DMS153 (cell line): ENCODE measurements at places on chromosomes 2 and 18.

GRCh38 chr2:190507135-190507534, 27.4 kb downstream of the NEMP2 start:
- peak; percentile 69 for DNase-seq

- no peak for DNase-seq
Measured at GRCh38 chr2:209788925-209789324, 17.3 kb downstream of the UNC80 start.

DNA sequence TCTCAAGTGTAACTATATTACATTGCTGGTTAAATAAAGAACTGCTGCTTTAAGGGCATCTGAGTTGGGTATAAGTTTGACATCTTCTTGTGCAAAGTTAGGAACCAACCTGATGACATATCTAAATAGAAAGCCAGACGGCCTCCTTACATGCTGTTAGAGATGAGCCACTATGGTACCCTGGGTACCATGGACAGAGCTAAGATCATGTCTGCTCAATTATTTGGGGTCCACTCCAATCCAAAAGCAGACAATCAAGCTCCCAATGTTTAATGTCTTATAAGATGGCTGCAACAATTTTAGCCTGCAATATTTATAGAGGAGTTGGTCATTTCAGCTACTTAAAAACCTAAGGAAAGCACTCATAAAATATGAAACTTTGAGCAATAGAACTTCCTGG, 86.2 kb downstream of the UPP2 start:
- no peak for DNase-seq

- no peak for DNase-seq
Measured at GRCh38 chr2:80893711-80894110, 589.2 kb upstream of the LRRTM1 start.

- no peak for DNase-seq
Measured at GRCh38 chr18:77098029-77098428, 34.6 kb downstream of the MBP start.

- no peak for DNase-seq
Measured at GRCh38 chr2:218329826-218330593, 26.6 kb upstream of the CATIP start.

DNA sequence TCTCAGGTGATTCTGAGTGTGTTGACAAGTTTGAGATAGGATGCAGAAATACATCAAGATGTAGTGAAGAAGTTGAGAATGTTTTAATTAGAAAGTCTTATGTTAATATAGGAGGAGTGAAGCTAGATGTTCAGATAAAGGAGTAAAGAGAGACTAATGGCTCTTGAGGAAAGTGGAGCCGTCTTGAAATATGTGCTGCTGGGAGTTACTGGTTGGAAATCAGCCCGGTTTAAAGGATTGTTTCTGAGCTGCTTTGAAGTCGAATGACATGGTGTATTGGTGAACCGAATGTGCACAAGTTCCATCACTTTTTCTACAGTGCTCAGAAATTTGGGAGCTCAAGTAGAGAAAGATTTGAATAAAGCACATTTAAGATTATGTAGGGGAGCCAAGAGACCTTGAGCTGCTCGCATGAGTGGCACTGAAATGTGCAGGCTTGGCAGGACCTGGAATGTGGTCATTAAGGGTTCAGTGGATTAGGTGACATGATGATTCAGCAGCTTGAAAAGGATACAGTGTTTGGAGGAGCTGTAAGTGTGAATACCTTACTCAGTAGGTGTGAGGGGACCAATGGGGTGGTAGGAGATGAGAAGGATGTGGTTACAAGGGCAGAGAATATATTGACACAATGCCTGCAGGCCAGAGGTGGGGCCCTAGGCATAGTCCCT, 68.6 kb downstream of the CAB39 start:
- no peak for DNase-seq

DNA sequence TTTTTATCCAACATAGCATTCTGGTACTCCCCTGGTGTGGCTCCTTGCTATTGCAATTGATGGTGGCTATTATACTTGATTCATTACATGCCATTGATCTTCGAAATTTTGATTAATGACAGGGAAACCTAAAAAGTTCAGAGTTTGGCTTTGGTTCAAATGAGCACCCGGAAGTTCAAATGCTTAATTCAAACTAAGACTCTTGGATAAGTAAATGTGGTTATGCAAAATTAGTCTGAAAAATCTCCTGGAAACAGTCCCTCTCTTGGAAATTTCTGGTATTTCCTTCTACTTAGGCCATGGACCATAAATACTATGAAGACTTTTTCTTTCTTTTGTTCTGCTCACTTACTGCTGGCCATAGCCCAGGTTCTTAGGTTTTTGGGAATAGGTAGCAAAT, 65.3 kb upstream of the SMIM21 start:
- no peak for DNase-seq

- peak; percentile 34 for DNase-seq
Measured at GRCh38 chr18:8912348-8913326, 189.9 kb upstream of the NDUFV2 start.

- no peak for DNase-seq
Measured at GRCh38 chr18:36307513-36307912, 10.0 kb downstream of the FHOD3 start.

GRCh38 chr2:66957677-66958076, 439.5 kb upstream of the ETAA1 start:
- no peak for DNase-seq

DNA sequence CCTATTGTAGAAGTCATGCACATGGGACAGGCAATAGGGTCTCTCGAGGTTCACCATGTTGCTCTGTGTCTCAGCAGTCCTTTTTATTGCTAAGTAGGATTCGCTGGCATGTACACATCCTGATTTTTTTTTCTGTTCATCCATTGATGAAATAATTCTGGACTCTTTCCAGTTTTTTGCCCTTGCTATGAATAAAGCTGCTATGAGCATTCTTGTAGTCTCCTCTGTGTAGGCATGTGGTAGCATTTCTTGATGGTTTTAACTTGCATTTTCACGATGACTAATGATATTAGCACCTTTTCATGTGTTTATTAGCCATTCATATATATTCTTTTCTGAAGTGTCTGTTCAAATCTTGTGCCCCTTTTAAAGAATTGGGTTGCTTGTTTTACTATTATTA, 65.8 kb upstream of the EDAR start:
- DNase-seq: no peak

DNA sequence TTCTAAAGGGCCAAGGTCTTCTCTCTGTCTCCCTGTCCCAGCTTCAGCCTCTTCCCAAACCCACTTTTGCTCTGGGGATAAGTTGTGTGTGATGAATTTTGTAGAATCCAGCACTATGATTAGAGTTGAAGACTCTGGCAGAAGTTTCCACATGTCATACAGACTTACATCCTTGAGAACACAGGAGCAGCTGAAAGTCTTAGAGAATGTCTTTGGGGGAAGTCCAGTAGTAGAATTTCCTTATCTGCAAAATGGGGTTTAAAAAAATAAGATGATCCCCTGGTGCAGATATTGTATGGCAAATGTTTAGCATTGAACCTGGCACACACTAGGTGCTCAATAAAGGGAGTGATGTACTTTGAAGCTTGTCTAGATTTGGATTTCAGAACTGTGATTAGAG, 65.2 kb downstream of the TMEM247 start:
- DNase-seq: no peak

GRCh38 chr2:83055376-83056010, 1403.6 kb downstream of the SUCLG1 start:
- peak; percentile 17 for DNase-seq

DNA sequence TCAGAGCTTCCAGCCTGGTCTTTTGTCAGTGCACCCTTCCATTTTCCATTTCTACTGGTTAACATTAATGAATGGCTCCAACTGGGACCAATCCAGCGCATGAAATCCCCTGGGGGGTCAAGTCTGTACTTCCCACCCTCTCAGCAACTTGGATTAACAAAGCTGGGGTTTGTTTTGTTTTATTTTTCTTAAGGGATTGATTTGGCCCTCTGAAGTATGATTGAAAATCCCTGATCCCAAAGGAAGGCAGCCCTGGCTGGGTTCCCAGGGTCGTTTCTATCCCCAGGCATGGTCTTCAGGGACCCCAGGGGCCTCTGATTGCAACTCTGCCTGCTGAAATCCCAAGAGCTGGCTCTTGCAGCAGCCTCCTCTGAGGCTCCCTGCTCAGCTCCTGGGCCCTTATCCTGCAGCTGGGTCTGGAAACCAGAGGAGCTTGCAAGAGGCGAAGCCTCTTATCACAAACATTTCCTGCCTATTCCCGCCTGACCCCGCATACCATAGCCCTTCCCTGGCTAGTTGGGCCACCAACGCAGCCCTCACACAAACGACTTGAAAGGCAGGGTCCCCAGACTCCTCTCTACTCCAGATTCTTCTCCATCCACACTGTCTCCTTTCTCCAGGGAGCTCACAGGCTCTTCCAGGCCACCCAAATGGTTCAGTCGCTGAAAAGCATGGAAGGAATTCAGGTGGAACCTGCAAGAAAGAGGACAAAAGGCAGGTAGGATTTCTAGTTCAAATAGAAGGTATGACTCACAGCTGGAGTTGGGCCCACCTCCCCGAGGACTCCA, 109.7 kb upstream of the PKDCC start:
- DNase-seq: no peak

GRCh38 chr2:238277695-238278094, 10.7 kb downstream of the PER2 start:
- no peak for DNase-seq

DNA sequence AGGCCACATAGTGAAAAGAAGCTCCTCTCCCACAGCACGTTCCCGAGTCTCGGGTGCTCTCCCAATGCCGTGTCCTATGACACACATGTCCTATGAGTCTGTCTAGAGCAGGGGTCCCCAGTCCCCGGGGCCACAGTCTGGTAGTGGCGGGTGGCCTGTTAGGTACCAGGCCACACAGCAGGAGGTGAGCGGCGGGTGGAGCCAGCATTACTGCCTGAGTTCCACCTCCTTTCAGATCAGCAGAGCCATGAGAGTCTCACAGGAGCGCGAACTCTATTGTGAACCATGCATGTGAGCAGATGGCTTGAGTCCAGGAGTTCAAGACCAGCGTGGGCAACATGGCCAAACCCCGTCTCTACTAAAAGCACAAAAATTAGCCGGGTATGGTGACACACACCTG, 112.6 kb downstream of the ZBTB7C start:
- no peak for DNase-seq

- no peak for DNase-seq
Measured at GRCh38 chr2:67867735-67868134, 195.1 kb downstream of the C1D start.

DNA sequence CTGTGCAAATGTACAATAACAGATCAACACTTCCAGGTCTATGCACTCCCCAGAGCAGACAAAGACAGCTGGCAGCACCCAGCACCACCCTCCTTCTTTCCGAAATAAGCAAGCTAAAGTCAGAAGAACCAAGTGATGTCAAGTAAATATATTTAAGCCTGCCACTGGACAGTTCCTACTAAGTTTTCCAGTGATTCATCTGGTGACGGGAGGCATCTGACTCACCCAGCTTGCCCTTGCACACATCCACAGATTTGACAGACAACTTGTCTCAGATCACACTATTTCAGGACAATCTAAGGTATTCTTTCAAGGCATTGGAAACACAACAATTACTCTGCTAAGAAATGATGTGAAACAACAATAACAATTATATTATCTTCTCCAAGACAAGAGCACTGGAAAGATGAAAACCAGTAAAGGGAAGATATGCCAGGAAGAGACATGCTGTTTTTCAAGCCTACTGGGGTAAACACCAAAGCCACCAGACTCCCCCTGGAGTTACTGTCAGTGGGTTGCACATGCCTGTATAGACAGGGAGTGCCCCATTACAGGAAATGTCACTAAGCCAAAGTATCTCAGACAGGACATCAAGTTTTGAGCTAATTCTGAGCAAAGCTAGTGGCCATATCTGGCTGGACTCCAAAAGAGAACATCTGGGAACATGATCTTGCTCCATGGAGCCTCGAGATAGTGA, 287.9 kb upstream of the KLHL29 start:
- no peak for DNase-seq

DNA sequence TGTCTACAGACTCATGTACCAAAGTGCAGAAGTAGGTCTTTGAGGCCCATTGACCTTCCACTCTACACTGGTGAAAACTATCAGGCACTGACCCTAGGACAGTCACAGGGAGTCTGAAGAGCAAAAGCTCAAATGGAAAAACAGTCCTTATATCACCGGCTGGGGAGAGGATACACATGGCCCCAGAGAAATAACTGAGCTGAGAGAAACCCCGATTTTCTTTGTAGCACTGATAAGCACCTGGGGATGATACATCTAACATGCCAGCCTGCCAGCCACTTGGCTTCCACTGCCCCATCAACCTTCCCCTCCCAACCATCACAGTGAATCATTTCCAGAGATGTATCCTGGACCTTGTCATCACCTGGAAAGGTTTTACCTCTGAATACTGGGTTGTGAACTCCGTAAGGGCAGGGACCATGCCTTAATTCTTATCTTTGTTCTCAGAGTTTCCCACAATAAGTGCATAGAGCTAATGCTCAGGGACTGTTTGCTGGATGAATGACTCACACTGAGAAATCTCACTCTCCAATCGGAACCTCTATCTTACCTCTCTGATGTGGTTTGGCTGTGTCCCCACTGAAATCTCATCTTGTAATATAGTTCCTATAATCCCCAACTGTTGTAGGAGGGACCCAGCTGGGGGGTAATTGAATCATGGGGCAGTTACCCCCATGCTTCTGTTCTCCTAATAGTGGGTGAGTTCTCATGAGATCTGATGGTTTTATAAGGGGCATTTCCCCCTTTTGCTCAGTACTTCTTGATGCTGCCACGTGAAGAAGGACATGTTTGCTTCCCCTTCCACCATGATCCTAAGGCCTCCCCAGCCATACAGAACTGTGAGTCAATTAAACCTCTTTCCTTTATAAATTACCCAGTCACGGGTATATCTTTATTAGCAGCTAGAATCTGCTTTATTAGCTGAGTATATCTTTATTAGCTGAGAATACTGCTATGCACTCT, 37.1 kb downstream of the EVA1A start:
- no peak for DNase-seq

DNA sequence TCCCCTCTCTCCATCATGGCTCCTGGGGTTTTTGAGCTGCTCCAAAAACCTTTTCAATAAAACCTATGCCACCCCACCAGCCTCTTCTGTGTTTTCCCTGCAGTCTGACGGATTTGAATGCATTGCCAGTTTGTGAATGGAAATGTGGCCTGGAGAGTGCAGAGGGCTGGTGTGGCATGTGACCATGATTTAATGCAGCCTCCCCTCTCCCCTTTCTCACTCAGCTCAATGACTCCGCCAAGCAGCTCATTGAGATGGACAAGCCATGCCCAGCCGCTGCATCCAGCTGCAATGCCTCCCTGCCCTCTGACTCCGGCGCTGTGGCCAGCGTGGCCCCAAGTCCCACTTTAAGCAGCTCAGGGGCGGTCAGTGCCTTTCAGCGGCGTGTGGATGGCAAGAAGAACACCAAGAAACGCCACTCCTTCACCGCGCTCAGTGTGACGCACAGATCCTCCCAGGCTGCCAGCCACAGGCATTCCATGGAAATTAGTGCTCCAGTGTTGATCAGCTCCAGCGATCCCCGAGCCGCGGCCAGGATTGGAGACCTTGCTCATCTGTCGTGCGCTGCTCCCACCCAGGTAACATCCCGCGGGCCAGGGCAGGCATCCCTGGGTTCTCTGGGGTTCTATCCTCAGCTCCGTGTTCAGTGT, 215.3 kb downstream of the SEPTIN10 start:
- DNase-seq: no peak

- no peak for DNase-seq
Measured at GRCh38 chr2:47699533-47700215, 83.3 kb upstream of the MSH6 start.
